Activated CD8-positive, alpha-beta memory T cell treated with anti-CD3 and anti-CD28 coated beads for 1 hour (primary cell): ENCODE measurements at places on chromosomes 5 and 9.

- DNase-seq, result no peak
These were observed 675.2 kb downstream of the ACTL7B start for GRCh38 chr9:108180541-108180940.

GRCh38 chr5:16179511-16179935, at the start of gene MARCHF11:
TSS of gene MARCHF11 (minus strand) at chr5:16179791. CDS start at chr5:16179575, 216 bp downstream.
- DNase-seq, result no peak

- no peak for DNase-seq
These were observed 82.5 kb upstream of the SMIM23 start for GRCh38 chr5:171703146-171703545.

GRCh38 chr9:107016383-107016782, 153.4 kb downstream of the ZNF462 start:
- DNase-seq, result no peak

- no peak for DNase-seq
These were observed 51.9 kb upstream of the ZBED3 start for GRCh38 chr5:77139001-77139400.

DNA sequence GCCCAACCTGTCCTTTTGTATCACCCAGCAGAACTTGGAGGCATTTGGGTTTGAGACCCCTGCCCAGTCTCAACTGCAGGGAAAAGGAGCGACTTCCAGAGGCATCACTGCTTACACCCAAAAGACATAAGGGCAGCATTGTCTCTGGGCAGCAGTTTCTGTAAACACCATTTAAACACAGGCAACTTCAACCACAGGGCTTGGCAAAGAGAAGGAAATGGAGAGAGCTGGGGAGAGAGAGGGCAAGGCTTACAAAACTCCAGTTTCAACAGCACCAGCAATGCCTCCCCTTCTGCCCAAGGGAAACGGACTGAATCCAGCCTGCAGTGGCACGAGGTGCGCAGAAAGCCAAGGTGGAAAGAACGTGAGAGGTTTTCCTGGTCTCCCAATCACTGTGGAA, 147.6 kb downstream of the ROR2 start:
- no peak for DNase-seq

GRCh38 chr9:72390907-72391306, 25.9 kb upstream of the ZFAND5 start:
- no peak for DNase-seq
